ENCODE measurements at places on chromosomes 7 and 10.
A peak's percentile ranks its signal among the peaks of the same experiment; 100 is the strongest.

DNA sequence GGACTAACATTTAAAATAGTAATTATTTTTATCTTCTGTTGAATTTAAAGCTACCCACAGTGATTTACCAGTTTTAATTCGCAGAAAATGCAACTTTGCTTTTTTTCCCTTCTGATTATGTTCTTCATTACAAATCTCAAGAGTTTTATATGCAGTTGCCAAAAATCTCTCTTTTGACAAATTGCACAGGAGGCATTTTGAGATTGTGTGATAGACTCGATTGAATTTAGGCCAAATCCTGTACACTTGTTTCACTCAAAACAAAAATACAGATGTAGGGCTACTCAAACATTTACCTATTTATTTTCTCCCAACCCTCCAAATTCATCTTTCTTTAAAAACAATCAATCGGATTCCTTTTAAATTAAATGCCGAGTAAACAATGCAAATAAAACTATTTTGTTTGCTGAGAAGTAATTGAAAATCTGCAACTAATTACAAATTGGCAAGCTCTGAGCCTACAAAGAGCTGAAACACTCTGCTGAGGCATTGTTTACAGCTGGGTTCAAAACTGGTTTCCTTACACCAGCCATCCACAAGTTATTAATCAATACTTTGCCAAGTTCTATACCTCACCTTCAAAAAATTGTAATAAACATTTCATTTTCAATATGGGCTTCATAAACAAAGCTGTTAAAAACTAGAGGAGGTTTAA lies 214.9 kb upstream of the TCF7L2 start:
- no peak for DNase-seq

- DNase-seq: peak; percentile 69
Observed at GRCh38 chr10:16828114-16828568, 10.9 kb upstream of the RSU1 start.

GRCh38 chr10:101818872-101819633 lies 809 bp upstream of the OGA start:
- no peak for DNase-seq

GRCh38 chr7:100893910-100894721 lies 1.6 kb downstream of the ACHE start:
- DNase-seq: no peak

GRCh38 chr7:130367836-130368746 lies 12.2 kb upstream of the CPA1 start:
- DNase-seq: no peak
